ENCODE measurements at places on chromosomes 13 and 19. TPM values are rescaled to one million over a fixed set of nuclear protein-coding genes. Genes with fewer than 3 reads are reported as not detected.
A peak's percentile ranks its signal among the peaks of the same experiment; 100 is the strongest.

Gene DAND5
- not detected for total RNA-seq

GRCh38 chr13:32036757-32037156, 5.2 kb downstream of the FRY start:
- DNase-seq, result no peak

DNA sequence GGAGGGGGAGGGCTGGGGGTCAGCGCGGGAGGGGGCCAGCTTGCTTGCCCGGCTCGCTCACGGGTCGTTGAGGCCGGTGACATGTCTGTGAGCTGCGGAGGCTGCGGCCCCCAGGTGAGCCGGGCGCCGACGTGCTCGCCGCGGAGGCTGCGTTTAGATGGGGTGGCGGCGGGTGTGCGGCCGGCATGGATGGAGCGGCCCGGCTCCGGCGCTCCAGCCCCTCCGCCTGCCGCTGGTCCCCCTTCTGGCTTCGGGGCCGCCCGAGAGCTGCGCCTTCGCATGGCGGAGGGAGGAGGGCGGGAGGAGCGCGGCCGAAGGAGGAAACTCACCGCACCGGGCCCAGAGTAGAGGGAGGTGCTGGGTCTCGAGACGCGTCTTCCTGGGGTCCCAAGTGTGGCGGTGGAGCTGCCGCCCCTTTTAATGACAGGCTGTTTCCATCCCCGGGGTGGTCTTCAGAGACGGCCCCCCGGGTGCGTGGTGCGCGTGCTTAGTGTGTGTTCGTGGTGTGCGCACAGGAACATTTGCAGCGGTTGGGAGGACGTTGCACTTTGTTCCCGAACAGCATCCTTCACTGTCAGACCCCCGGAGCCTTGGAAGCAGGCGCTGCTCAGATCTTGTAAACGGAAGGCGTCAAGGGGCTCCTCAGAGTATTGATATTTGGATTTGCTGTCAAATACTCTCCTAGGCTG, at the start of gene AKAP11:
Gene AKAP11 (plus strand): TSS at position 38 of the 689 bp plus-strand sequence. CDS start 14,197 bp downstream, outside the sequence.
- peak; percentile 75 for DNase-seq

DNA sequence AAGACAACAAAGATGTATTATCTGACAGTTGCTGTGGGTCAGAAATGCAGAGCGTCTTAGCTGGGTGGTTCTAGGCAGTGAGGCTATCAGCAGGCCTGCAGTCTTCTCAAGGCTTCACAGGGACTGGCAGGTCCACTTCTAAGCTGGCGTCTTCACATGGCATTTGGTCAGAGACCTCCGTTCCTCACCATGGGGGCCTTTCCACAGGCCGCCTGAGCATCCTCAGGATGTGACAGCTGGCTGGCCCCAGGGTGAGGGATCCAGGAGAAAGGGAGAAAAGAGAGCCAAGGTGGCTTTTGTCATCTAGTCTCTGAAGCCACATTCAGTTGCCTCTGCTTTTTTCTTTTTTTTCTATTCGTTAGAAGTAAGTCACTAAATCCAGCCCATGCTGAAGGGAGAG, 50.3 kb downstream of the FGF14 start:
- no peak for DNase-seq
